ENCODE measurements at places on chromosomes 4 and X. TPM values are rescaled to one million over a fixed set of nuclear protein-coding genes. Genes with fewer than 3 reads are reported as not detected.

GRCh38 chr4:174222266-174222872 lies 61.1 kb downstream of the FBXO8 start:
- no peak for DNase-seq

DNA sequence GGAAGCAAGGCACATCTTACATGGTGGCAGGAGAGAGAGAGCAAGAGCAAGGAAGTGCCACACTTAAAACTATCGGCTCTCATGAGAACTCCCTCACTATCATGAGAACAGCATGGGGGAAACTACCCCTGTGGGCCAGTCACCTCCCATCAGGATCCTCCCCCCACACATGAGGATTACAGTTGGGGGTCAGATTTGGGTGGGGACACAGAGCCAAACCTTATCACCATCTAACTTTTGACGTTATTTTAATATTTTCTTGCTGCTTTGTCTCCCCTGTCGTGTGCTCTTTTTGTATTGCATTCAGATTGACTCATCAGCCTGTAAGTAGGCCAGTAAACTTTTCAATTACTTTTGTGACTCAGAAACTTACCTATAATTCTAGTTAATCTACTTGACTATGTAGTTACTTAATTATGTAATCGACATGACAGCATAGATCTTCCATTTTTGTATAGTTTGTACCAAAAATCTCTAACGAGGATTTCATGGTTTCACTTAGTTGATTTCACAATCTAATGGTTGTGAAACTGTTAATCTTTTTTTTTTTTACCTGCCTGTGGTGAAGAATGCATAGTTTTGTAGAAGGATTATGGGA lies 18.3 kb downstream of the STIM2 start:
- DNase-seq, result no peak

DNA sequence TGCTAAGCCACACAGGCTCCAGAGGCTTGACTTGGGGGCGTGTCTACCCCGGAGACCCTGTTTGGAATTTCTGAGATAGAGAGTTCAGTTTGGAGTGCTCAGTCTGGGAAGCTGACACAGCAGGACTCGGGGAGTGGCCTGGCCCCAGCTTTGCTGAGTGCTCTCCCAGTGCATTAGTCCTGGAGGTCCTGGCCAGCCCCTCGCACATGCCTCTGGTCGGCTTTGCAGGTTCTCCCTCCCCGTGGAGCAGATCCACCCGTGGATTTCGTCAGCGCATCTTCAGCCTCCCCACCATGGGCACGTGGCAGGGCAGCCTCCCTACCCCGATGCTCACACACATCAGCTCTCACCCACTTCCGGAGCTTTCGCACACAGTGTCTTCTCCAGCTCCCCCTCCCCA lies 65.2 kb downstream of the PSAPL1 start:
- no peak for DNase-seq

GRCh38 chrX:38804432-38804681 lies 3.1 kb downstream of the MID1IP1 start:
- DNase-seq, result no peak

GRCh38 chr4:48138936-48139335 lies 4.9 kb upstream of the TXK start:
- no peak for DNase-seq

GRCh38 chrX:123859409-123859845 lies 426 bp upstream of the XIAP start:
- no peak for DNase-seq

- no peak for DNase-seq
Measured at GRCh38 chrX:133913009-133913408, 72.4 kb downstream of the GPC3 start.

DNA sequence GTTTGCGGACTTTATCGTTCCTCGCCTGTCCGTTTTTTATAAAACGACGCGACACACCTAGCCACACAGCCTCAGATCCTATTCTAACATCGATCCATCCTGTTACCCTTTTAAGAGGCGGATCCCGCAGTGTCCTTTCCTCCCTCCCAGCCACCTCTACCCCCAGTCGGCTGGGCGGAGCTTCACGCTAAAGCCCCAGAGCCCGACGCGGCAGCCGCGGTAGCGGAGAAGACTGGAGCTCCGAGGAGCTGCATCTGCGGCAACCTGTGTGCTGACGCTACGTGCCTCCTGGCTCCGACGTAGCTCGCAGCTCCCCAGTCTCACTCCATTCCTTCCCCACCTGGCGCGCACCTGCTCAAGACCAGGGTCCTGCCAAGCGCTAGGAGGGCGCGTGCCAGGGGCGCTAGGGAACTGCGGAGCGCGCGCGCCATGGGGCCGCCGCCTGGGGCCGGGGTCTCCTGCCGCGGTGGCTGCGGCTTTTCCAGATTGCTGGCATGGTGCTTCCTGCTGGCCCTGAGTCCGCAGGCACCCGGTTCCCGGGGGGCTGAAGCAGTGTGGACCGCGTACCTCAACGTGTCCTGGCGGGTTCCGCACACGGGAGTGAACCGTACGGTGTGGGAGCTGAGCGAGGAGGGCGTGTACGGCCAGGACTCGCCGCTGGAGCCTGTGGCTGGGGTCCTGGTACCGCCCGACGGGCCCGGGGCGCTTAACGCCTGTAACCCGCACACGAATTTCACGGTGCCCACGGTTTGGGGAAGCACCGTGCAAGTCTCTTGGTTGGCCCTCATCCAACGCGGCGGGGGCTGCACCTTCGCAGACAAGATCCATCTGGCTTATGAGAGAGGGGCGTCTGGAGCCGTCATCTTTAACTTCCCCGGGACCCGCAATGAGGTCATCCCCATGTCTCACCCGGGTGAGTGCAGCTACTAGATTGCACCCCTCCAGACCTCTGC lies at the start of gene RNF128:
RNF128 (plus strand) TSS at position 217 of the 953 bp plus-strand sequence; CDS start at position 430, 213 bp downstream.
- DNase-seq, result no peak

- DNase-seq, result no peak
Measured at GRCh38 chr4:93232883-93233282, 595.7 kb upstream of the ATOH1 start.

DNA sequence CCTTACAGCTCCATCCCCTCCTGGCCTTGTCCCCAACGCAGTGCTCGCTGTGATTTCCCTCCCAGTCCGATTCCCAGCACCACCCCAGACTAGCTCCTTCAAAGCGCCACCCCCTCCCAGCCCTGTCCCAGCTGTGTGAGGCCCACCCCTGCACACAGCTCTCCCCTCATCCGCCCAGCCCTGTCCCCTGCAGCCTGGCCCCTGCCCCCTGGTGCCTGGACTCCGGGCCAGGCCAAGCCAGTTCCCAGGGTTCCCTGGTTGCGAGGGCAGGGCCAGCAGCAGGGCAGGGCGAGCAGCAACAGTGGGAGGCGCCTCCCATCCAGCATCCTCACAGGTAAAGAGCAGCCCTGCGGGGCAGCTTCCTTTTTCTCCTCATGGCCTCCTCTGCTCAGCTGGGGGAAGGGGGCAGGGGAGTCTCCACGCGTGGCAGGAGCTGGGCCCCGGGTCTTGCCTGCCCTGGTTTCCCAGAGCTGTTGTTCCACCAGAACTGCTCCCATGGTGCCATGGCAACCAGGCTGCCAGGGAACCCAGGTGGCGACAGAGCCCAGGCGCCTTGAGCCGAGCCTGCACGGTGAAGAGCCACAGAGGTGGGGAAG lies 24.8 kb downstream of the IQSEC2 start:
- DNase-seq, result no peak

- no peak for DNase-seq
Measured at GRCh38 chr4:19944251-19944650, 307.5 kb upstream of the SLIT2 start.

DNA sequence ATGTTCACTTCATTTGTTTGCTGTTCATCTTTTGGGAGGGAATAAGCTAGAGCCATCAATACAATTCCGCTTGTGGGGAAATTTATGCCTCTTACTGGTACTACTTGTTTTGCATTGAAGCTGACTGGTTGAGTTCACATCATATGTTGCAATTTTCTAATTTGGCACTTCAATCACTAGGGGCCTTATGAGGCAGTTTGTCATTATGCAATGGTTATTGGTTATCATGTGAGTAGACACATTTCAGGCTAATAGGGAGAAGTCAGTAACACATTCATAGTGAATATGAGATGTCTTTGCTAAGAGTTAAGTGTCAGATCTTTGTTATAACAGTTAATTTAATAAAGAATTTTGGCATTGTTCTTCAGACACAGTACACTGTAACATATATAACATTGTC lies 5.0 kb downstream of the RPL36A start:
- no peak for DNase-seq

- no peak for DNase-seq
Measured at GRCh38 chr4:1294891-1295290, 5.2 kb downstream of the MAEA start.

GRCh38 chr4:56552273-56552672 lies 46.7 kb downstream of the ARL9 start:
- DNase-seq, result no peak

- peak; percentile 92 for DNase-seq
Measured at GRCh38 chrX:115968436-115969252, 201.9 kb upstream of the AGTR2 start.

- no peak for DNase-seq
Measured at GRCh38 chr4:183347566-183347965, 25.3 kb upstream of the CLDN24 start.

The MAGEB1 gene
- total RNA-seq, result 15.6 TPM

Data from SJCRH30 (cell line).